ENCODE measurements at places on chromosomes 1 and 21. TPM values are rescaled to one million over a fixed set of nuclear protein-coding genes. Genes with fewer than 3 reads are reported as not detected.

HRNR gene
- total RNA-seq = not detected

TTLL10 gene
- not detected for total RNA-seq

AIRE gene
- not detected for total RNA-seq

TRIM17 gene
- total RNA-seq = 2.2 TPM

CNR2 gene
- not detected for total RNA-seq

OR2T1 gene
- not detected for total RNA-seq

CBR1 gene
- total RNA-seq = 134 TPM

RBM11 gene
- 1.3 TPM for total RNA-seq

AVPR1B gene
- not detected for total RNA-seq

DR1 gene
- 68.4 TPM for total RNA-seq

PALMD gene
- 4.7 TPM for total RNA-seq

Data from tracheal epithelial cell (primary cell).